ENCODE measurements at places on chromosomes 1 and 21. TPM values are rescaled to one million over a fixed set of nuclear protein-coding genes. Genes with fewer than 3 reads are reported as not detected.

Gene TGFB2
- total RNA-seq: 2.0 TPM

Gene TEX38
- total RNA-seq: not detected

Gene RIIAD1
- total RNA-seq: not detected

DNA sequence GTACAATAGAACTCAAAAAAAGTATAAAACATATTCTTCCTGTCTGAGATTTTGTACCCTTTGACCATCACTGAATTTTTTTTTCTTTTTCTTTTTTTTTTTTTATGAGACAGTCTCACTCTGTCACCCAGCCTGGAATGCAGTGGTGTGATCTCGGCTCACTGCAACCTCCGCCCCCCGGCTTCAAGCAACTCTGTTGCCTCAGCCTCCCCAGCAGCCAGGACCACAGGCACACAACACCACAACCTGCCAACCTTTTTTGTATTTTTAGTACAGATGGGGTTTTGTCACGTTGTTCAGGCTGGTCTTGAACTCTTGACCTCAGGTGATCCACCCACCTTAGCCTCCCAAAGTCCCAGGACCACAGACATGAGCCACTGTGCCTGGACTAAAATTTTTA, 10.4 kb downstream of the SDCCAG8 start:
- H3K4me3 ChIP-seq: no peak overlapping the region
- H3K4me1 ChIP-seq: peaks cover 87% of the 10 kb centered on the region
- peak overlapping the region; percentile 92 for H3K27ac ChIP-seq

- no peaks in the 10 kb centered on the region for H3K27me3 ChIP-seq
- H3K27ac ChIP-seq: no peak overlapping the region
- peaks cover 1% of the 10 kb centered on the region for H3K36me3 ChIP-seq
- no peaks in the 10 kb centered on the region for H3K4me1 ChIP-seq
- no peak overlapping the region for H3K4me3 ChIP-seq
These were observed 358.9 kb downstream of the DISC1 start for GRCh38 chr1:231985296-231986023.

Data from HFFc6 (cell line).